ENCODE measurements at places on chromosomes 4 and X.

- DNase-seq: no peak
Observed at GRCh38 chr4:89757154-89757719, 79.7 kb downstream of the SNCA start.

- DNase-seq: no peak
Observed at GRCh38 chrX:148592595-148592994, 92.2 kb downstream of the AFF2 start.

DNA sequence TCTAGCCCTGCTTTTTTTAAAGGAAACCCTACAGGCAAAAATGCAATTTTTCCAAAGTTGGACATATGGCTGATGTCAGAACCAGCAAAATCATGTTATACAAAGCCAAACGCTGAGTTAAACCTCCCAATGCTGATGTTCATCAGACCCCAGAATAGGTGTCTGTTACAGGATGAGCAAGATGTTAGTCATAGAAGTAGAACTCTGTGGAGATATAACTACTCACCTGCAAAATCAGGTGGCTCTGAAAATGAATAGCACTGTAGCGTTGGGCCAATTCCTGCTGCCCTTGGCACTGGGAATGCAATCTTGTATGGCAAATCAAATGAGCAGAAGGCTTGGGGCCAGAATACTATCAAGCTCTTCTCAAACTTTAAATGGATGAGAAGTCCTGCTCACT is 634.1 kb downstream of the RPA4 start:
- DNase-seq: no peak

DNA sequence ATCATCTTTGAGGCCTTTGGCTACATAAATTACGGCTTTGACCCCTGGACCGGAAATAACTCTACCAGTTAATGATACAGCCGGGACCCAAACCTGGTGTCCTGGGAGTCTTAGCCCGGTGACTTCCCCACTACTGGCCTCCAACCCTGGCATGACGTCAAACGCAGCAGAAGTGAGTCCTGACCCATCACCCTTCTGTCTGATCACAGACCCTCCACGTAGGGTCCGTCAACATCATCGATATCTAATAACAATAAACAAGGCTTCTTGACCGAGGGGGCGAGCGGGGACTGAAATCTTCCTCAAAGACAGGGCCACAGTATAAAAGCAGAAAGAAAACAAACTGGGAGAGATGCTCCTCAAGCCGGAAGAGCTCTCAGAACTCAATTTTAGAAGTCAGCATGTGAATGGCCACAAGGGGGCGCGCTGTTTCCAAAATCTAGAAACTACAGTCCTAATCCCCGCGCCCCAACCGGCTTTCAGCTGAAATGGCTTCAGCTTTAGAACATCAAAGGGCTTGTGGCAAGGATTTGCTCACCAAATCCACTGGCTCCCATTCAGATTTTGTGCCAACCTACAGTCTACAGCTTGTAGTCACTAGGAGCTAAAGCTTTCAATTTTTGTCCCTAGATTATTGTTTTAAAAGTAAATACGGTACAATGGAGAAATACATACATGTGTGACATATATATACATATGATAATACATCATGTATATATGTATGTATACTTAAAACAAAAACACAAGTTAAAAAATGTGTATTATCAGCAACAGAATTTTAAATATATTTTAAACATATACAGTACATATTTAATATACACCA is 46.4 kb upstream of the ENPP6 start:
- peak; percentile 75 for DNase-seq

DNA sequence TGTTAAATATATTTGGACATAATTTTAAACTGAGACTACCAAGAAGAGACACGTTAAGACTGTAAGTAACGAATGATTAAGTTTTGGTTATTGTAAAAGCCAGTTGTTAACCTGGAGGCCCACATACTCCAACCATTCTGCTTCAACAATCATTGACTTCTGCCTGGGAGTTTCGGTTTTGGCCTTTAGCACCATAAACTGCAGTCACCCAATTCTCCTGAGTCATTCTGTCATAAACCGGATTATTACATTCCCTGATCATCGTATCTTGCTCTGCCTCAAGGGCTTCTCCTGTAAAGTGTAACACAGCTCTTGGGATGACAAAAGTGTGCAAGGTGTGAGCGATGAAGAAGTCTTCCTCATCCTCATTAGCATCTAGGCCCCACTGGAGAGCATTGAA is 46.9 kb upstream of the PABPC1L2A start:
- DNase-seq: no peak

GRCh38 chr4:124097447-124097846 is 615.1 kb downstream of the ANKRD50 start:
- DNase-seq: no peak

GRCh38 chr4:175054980-175055379 is 136.8 kb downstream of the ADAM29 start:
- DNase-seq: no peak

- DNase-seq: no peak
Observed at GRCh38 chr4:188107931-188108843, 1.2 kb downstream of the TRIML2 start.

- no peak for DNase-seq
Observed at GRCh38 chr4:13656569-13657405, 29.3 kb upstream of the BOD1L1 start.

DNA sequence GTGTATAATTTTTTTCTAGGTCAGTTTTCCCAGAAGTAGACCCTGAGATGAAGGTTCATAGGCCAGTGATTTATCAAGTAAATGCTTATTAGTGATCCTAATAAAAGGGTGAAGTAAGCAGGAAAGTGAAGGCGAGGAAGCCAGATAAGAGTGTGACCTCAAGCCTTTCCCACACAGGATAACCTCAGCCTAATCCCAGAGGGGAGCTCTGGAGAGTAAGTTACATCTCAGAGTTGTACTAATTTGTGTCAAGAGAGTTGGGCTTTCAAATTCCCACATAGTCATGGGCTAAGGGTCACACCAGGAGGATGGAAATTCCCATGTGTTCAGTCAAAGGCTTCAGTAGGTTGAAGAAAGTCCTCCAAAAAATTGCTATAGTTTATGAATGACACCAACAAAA is 191.4 kb downstream of the ADGRA3 start:
- no peak for DNase-seq

DNA sequence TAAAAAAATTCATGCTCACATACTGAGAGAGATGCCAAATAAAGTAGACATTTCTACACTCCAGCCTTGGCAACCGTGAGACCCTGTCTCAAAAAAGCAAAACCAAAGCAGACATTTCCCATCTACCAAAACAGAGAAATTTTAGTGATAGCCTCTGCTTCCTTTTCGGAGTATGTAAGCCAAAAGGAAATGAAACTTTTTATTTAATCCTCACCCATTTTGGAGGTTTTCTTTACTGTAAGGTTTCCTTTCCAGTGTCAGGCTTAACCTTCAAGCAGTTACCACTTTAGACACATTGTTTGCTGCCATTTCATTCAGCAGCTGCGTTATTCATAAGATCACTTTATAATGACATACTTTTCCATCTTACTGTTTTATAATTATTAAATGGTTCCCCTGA is 15.9 kb downstream of the ADD1 start:
- DNase-seq: no peak

- no peak for DNase-seq
Observed at GRCh38 chr4:155367608-155368007, 9.2 kb downstream of the MAP9 start.

DNA sequence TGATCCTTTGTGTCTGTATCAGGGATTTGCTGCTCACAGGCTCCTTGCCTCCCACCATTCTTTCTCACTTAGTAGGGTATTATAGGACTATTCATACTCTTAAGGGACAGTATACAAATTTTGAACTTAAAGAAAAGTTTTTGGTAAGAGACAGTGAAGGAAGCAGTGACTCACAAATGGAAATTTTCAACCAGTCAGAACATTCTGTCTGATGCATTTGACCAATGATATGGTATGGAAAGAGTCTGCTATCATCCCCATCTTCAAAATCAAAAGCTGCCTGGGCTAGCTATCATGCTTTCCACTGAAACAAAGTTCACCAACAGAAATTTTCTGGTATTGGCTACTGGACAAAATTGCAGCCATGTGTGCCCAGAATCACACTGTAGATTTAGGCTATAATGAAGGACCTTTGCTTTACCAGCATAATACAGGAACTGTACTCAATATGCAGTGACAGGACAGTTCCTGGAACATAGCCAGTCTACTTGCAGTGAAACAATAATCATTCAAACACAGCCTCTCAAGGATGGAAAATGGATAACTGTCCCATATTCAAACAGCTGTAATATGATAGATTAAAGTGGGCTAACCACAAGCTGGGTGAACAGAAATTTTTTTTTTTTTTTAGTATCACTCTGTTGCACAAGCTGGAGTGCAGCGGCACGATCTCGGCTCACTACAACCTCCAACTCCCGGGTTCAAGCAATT is 109.0 kb upstream of the ACSL4 start:
- DNase-seq: no peak

GRCh38 chr4:39987485-39987884 is 9.8 kb upstream of the PDS5A start:
- no peak for DNase-seq

- DNase-seq: no peak
Observed at GRCh38 chr4:147787204-147787603, 55.3 kb downstream of the ARHGAP10 start.

GRCh38 chr4:21046141-21046540 is 345.9 kb downstream of the PACRGL start:
- no peak for DNase-seq

GRCh38 chr4:184583738-184584502 is 65.3 kb downstream of the CASP3 start:
- DNase-seq: no peak

- no peak for DNase-seq
Observed at GRCh38 chr4:138413273-138413672, 171.1 kb upstream of the SLC7A11 start.

DNA sequence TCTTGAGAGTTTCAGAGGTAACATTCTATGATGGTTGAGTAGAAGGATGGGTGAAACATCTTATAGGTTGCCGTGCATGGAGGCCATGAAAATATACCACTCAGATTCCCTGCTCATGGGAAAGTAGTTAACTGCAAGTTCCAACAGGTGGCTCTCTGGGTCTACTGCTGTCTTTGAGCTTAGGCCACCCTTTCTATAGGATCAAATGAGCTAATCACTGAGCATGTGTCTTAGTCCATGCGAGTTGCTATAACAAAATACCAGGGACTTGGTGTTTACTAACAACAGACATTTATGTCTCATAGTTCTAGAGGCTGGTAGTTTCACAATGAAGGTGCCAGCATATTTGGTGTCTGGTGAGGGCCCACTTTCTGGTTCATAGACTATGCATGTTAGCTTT is 144.8 kb upstream of the UNC5C start:
- no peak for DNase-seq

- no peak for DNase-seq
Observed at GRCh38 chr4:38094419-38094818, 134.2 kb downstream of the PTTG2 start.

GRCh38 chr4:184384056-184384809 is 90.1 kb downstream of the IRF2 start:
- peak; percentile 73 for DNase-seq

- no peak for DNase-seq
Observed at GRCh38 chrX:12423346-12423745, 285.1 kb downstream of the FRMPD4 start.

DNA sequence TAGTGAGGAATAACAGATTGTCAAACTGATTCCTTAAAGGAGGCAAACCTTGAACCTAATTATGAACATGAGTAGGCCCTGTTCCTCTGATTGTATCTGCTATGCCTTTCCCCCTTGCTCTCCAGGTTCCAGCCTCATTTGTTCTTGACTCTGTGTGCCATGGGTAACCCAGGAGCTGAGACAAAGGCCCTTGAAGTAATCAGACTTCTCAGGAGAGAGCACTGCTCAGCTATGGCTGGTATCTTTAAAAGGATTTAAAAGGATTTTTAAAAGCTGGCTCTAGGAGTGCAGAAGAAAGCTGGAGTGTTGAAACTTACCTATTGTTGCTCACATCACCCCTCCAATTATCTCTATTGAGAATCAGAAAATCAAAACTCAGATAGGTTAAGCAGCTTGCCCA is 1565.5 kb upstream of the AGA start:
- no peak for DNase-seq

DNA sequence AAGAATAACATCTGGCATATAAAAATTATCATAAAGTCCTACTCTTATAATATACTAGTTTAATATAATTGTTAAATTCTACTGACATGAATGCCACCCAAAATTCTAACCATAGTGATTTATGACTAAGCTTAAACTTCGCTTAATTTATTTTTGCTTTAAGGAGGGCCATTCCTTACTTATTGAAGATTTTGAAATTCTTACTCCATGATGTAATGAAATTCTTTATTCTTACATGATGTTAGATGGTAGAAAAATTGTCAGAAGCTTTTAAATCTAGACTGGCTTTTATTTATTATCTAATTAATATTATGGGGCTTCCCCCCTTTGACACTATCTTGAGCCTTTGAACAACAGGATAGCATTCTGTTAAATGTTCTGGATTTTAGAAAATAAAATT is 19.5 kb upstream of the SUPT20HL2 start:
- DNase-seq: no peak

DNA sequence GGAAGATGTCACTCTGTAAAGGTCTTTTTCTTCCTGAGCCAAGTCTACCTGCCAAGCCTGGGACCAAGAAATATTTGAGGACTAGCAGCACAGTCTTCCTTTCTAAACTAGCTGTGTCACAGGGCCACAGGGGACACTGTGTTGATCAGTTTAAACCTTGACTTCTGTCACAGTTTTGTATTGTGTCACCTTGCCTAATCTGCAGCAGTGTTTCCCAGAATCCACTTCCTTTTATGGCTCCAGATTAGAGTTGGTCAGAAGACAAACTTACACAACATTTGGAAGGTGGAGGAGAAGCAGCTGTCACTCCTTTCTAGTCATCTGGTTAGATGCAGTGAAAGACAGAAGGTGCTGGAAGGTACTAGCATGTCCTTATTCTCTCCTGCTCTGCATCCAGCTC is 143.1 kb upstream of the BCOR start:
- DNase-seq: no peak

GRCh38 chrX:39891781-39892180 is 206.0 kb downstream of the BCOR start:
- no peak for DNase-seq

DNA sequence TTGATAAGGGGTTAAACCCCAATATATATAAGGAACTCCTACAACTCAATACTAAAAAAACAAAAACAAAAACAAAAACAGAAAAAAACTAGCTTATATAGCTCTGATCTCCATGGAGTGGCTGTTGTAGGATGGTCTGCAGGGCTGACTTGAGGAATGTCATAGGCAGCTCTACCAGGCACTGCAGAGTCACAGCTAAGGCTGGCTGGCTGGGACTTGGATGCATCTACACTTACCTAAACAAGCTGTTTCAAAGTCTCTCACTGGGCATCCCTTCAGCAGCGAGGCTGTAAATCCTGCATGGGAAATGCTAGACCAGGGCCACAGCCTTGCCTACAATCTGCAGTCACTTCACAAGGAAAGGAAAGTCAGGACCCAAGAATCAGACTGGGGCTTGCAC is 61.3 kb downstream of the HOPX start:
- DNase-seq: no peak

- DNase-seq: no peak
Observed at GRCh38 chrX:149908308-149908707, 21.1 kb upstream of the HSFX4 start.

- DNase-seq: no peak
Observed at GRCh38 chr4:40121515-40121914, 64.9 kb downstream of the N4BP2 start.
